Type B pancreatic cell (in vitro differentiated cells): ENCODE measurements at places on chromosomes 3 and 15.

DNA sequence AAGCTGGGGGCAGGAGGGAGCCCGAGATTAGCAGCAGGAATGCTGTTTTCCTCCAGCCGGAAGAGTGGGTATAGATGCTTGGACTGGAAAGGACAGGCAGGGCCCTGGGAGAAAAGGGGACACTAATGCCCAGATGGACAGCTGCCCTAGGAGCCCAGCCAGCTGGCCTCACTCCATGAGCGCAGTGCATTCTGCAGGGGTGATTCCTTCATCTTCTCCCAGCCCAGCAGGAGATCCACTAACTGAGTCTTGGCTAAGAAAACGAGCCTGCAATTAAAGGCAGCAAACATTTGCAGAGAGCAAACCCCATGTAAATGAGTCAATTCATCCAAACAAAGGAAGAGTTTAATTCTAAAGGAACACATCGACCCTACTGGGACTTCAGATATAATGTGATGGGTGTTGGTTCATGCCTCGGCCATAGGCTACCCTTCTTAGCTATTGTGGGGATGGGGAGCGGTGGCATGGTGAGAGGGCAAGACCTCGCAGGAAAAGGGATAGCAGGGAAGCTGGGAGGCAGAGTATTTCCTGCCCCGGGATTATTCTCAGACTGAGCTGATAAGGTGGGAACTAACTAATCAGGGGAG is 13.3 kb upstream of the MINAR1 start:
- no peak overlapping the region for H3K4me3 ChIP-seq
- no peaks in the 10 kb centered on the region for H3K27me3 ChIP-seq
- peaks cover 4% of the 10 kb centered on the region for H3K36me3 ChIP-seq
- H3K4me1 ChIP-seq: no peaks in the 10 kb centered on the region
- no peak for DNase-seq

DNA sequence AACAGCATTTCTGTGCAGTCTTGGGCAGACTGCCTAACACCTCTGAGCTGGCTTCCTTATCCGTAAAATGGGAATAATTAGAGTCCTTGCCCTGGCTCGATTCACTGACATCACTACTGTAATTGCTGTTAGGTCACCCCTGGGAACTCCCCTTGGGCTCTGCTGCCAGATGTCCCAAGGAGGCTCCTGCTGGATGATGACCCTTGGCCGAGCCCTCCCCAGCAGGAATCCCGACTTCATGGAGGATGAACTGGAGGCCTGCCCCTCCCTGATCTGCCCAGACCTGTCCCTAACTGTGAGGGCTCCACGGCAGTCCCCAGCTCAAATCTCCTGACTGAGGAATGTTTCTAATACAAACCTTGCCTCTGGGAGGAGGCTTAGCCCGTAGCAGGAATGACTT is 18.0 kb downstream of the ESYT3 start:
- DNase-seq: no peak
- H3K4me3 ChIP-seq: no peak overlapping the region
- no peaks in the 10 kb centered on the region for H3K36me3 ChIP-seq
- no peak overlapping the region for H3K27ac ChIP-seq
- no peaks in the 10 kb centered on the region for H3K27me3 ChIP-seq

- H3K4me3 ChIP-seq: no peak overlapping the region
- peaks cover 24% of the 10 kb centered on the region for H3K36me3 ChIP-seq
- H3K27me3 ChIP-seq: no peaks in the 10 kb centered on the region
- H3K27ac ChIP-seq: no peak overlapping the region
- H3K4me1 ChIP-seq: peaks cover 5% of the 10 kb centered on the region
Observed at GRCh38 chr3:132679911-132680310, 19.8 kb downstream of the UBA5 start.

- DNase-seq: no peak
- peaks cover 20% of the 10 kb centered on the region for H3K36me3 ChIP-seq
- H3K4me3 ChIP-seq: no peak overlapping the region
Observed at GRCh38 chr15:57198131-57198530, 178.2 kb upstream of the CGNL1 start.

DNA sequence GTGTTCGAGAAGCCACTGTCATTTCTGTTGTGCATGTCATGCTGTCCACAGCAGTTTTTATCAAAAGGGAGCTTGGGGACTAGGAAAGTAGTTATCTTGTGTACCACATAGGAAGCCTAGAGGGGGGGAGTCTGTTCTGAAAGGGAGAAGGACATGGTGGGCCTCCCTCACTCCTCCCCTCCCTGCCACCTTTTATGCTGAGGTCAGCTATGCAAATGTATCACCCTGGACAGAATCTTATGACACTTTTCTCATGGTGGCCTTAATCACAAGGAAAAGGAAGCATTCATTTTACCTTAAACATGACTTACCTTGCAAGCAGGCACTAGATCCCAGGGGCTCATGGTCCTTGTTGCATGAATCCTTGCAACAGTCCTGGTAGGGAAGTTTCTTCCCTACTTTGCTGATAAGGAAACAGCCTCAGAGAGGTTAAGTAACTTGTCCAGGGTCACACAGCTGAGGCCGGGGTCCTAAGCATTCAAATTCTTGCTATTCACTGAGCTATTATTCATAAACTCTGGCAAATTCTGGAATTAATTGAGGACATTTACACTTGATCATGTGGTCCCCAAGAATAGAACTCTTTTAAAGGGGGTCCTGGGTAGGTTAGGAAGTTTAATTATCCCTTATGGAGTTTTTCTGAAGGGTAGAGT is 81.1 kb upstream of the SLC6A1 start:
- peaks cover 17% of the 10 kb centered on the region for H3K27me3 ChIP-seq
- H3K4me1 ChIP-seq: no peaks in the 10 kb centered on the region
- H3K27ac ChIP-seq: no peak overlapping the region
- H3K4me3 ChIP-seq: no peak overlapping the region

DNA sequence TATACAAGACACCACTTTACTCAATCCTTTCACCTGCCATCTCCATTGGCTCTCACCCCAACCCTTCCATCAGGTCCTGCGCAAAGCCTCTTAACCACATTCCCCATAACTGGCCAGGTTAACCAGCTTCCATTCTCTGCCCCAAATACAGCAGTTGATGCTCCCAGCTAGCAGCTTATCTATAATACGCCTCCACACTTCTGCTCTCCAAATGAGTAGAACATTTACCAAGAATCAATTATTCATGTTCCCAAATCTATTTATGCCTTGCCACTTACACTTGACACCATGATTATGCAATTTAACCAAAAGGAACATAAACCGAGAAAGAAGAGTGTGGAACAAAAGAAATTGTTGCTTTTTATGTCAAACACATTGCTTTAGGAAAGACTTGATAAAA is 103.7 kb upstream of the TPM1 start:
- no peak overlapping the region for H3K4me3 ChIP-seq
- H3K4me1 ChIP-seq: peaks cover 30% of the 10 kb centered on the region
- no peak overlapping the region for H3K27ac ChIP-seq

DNA sequence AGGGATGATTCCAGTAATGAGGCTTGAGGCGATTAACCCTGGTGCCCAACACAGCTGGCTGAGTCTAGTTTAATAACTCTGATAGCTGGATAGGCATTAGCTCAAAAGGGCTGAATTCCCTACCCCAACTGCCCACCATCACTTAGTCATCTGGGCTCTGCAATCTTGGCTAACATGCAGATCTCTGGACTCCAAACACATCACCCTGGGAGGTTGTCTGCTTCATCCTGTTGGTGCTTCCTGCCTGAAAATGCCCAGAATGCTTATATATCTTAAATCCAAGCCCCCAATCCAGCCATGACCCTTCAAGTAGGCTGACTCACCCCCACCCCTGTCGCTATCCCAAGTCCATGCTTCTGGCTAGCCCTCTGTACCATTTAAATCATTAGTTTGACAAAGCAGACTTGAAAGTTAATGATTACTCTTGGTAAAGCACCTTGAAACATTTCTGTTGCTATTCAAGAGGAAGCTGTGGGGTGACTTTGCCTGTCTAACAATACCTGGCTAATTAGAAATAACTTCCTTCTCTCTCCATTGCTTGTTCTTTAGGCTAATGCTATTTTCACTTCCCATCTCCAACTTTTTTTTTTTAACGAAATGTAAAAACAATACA is 107.0 kb upstream of the RORA start:
- H3K27me3 ChIP-seq: peaks cover 10% of the 10 kb centered on the region
- H3K4me1 ChIP-seq: no peaks in the 10 kb centered on the region
- no peak for DNase-seq
- no peak overlapping the region for H3K4me3 ChIP-seq
- no peak overlapping the region for H3K27ac ChIP-seq
- H3K36me3 ChIP-seq: no peaks in the 10 kb centered on the region

GRCh38 chr3:9205345-9206143 is 43.9 kb downstream of the SRGAP3 start:
- DNase-seq: no peak
- peaks cover 11% of the 10 kb centered on the region for H3K36me3 ChIP-seq
- no peaks in the 10 kb centered on the region for H3K27me3 ChIP-seq
- H3K4me1 ChIP-seq: peaks cover 61% of the 10 kb centered on the region

- H3K36me3 ChIP-seq: no peaks in the 10 kb centered on the region
- H3K27ac ChIP-seq: no peak overlapping the region
Observed at GRCh38 chr3:127479449-127479848, 111.1 kb downstream of the TPRA1 start.

- DNase-seq: no peak
- H3K36me3 ChIP-seq: peaks cover 20% of the 10 kb centered on the region
- H3K4me3 ChIP-seq: no peak overlapping the region
- no peaks in the 10 kb centered on the region for H3K27me3 ChIP-seq
Observed at GRCh38 chr3:11545186-11545851, 98.4 kb downstream of the VGLL4 start.

DNA sequence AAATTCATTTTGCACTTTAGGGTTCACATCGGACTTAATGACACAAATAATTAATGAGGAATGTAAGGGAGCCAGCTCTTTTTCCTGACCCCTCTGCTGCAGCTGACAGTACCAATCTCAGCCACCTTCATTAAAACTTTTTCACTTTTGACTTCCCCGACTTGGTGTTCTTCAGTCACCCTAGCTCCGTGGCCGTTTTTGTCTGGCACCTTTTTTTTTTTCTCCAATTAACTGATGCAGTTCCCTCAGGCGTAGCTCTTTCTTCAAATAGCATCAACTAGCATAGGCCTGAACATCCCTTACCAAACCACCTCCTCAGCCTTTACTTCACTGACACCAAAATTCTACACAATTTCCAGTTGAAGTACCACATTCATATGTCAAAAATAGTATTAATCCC is 350.8 kb downstream of the GRM7 start:
- peaks cover 3% of the 10 kb centered on the region for H3K4me1 ChIP-seq
- no peak overlapping the region for H3K27ac ChIP-seq
- no peak overlapping the region for H3K4me3 ChIP-seq
- no peaks in the 10 kb centered on the region for H3K36me3 ChIP-seq

GRCh38 chr15:81853150-81853748 is 192.6 kb downstream of the MEX3B start:
- DNase-seq: no peak
- no peak overlapping the region for H3K4me3 ChIP-seq
- no peaks in the 10 kb centered on the region for H3K27me3 ChIP-seq
- H3K27ac ChIP-seq: no peak overlapping the region

DNA sequence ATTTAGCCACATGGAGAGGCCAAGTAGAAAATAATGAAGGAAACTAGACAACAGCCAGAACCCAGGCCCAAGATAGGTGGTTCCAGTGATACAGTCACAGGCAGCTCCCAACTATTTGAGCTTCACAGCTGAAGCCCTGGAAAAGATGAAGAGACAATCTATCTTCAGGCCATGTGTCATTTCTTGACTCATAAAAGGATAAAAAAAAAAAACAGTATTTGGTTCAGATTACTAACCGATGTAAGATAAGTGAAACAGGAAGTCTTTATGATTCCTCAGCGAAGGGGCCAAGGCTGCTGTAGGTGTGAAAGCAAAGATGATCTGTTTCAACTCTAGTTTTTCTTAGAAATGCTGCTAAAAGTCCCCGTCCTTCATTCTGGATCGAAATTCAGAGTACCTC is 394.6 kb downstream of the ZNF385D start:
- peaks cover 4% of the 10 kb centered on the region for H3K4me1 ChIP-seq
- no peaks in the 10 kb centered on the region for H3K27me3 ChIP-seq
- no peak overlapping the region for H3K4me3 ChIP-seq
